ENCODE measurements at places on chromosomes 5 and 9.

GRCh38 chr5:36611520-36612274 is 5.3 kb downstream of the SLC1A3 start:
- DNase-seq: no peak

DNA sequence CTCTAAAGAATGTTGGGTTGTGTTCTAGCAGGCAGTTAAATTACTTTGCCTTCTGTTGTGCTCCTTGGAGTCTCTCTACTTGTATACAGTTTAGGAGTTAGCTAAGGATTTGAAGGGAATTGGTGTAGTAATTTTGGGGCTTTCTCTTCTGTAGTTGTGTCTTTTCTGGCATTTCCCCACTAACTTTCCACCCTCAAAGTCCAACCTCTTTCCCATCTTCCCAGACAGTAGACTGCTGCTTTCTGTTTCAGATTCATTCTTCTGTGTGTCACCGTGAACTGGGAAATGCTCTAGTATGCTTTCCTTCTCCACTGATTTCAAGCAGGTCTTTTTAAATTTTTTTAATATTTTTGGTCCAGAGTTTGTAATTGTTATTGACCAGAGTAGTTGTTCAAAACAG is 4.5 kb upstream of the ANGPTL2 start:
- DNase-seq: no peak

DNA sequence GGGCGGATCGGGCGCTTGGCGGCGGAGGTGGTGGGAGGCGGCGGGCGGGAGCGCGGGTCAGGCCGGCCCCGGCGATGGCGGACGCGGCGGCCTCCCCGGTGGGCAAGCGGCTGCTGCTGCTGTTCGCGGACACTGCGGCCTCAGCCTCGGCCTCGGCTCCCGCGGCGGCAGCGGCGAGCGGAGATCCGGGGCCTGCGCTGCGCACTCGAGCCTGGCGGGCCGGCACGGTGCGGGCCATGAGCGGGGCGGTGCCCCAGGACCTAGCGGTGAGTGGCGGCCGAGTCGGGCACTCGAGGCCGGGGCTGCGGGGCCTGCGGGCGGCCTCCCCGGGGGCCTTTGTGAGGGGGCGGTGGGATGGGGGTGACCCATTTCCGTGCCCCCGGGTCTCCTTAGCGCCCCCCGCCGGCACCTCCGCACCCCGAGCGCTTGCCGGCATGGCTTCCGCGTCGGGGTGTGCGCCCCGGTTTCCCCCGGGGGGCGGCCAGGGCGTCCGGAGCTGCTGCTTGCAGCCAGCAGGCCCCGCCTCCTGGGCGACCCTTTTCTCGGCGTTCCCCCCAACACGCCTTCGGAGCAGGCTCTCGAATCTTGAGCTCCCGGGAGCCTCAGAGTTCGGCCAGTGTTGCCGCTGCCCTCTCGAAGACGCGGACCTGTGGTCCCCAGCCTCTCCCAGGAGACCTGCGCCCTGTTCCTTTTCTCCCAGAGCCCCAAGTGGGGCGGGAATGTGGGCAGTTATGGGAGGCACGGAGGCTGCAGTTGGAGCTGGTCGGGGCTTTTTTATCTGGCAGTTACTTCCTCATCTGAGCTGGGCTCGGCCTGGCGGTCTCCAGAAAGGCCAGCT is 456 bp downstream of the KDM3B start:
- peak; percentile 73 for DNase-seq

DNA sequence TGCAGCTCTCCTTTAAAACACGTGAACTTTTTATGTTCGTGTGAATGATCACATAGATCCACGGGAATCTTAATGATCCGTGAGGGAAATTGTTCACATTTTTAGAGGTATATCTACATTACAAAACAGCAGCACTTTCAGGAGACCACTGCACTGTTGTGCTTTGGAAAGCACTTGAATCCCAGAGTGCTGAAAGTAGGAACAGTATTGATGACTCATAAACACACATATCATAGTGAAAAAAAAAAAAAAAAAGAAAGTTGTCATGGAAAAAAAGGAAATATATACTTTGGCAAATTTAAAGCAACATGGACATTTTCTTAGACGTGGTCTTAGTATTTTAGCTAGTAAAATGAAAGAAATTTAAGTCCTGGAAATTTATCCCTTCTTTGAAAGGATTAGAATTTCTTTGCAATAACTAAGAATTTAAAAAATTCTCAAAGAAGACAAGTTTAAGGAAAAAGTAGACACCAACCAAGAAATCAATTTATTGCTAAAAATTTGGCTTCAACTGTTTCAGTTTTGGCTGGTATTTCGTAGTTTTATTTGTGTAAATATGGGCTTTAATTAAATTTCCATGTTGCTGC is 55.4 kb downstream of the ADGRV1 start:
- DNase-seq: no peak

GRCh38 chr5:178231539-178232123 is 971 bp downstream of the PHYKPL start:
- no peak for DNase-seq

DNA sequence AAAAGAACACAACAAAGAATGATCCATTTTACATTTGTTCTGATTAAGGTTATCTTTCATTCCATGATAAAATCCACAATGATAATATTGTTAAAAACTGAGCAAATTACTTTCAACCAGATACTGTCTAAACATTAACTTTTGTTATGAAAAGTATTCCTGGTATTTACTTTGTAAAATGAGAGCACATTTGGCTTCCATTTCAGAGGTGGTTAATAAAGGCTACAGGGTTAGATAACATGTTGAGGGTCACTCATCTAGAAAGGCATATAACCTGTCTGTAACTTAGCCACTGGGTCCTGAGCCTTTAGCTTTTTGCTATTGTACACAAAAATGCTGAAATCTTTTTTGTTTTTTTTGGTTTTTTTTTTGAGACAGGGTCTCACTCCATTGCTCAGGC is 99.3 kb downstream of the ANXA2R start:
- no peak for DNase-seq

DNA sequence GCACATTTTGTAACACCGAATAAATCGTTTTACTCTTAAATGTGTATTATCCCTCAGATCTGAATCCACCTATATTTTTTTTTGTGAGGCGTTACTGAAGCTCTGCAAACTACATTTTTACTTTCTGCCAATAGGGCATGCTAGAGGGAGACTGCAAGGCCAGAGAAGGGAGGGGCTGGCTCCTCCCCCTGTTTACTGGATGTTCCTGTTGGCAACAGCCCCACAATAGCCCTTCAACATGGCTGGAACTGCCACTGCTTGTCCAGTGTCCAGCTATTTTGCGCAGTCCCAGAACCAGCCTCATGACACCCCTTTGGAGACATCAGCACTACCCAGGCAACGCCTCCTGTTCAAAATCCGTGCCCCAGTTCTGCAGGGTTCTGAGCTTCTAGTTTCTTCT is 85.4 kb upstream of the MIER3 start:
- no peak for DNase-seq

DNA sequence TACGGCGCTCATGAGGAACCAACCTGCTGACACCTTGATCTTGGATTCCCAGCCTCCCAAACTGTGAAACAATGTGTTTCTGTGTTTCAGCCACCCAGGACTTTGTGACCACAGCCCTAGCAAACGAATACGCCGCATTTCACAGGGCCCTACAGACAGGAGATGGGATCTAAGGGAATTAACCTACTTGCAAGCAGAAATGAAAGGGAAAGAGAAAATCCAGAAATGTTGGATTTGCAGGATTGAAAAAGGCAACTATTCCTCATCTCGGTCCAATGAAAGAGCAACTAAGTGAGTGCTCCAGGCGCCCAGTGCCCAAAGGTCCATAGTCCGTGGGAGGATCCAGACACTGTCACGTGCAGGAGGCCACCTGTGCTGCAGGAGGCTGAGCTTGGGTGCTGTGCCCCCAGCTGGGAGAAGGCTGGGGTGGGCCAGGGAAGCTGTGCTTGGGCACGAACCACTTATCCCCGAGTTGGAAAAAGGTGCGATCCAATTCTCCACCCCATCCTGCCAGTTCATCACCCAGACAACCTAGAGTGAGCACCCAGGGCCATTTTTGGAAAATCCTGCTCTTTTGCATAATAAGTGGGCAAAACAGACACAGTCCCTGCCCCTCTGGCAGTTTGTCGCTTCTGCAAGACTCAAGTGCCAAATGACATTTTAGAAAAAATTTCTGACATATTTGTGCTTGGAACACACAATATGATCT is 177.9 kb downstream of the C9orf50 start:
- DNase-seq: no peak

DNA sequence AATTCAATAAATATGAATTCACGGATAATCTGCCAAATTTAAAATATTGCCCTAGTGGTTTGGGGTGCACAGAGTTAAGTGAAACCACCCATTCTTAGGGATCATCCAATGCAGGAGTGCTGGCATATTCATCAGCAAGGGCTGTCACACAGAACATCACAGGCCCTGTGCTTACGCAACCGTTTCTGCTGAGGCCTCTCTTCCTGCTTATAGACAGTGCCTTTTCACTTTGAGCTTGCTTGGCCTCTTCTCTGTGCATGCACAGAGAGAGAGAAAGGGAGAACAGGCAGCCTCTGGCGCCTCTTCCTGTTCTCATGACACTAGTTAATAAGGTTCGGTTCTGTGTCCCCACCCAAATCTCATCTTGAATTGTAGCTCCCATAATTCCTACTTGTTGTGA is 366.3 kb downstream of the ICE1 start:
- no peak for DNase-seq

DNA sequence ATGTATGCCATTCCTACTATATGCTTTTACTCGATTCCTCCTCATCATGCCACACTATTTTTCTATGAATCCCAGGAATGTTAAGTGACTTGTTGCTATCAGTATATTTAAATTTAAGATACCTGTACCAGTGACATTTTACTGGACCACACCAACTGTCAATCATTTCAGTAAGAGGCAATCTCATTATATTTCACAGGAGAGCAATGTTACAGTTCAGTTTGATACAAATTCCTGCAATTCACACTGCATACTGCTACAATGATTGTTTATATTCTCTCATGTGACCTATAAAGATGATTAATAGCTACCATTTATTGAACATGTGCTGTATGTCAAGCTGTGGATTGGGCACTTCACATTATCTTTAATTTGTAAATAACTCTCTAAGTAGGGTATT is 30.0 kb downstream of the SPEF2 start:
- DNase-seq: no peak

- DNase-seq: no peak
Observed at GRCh38 chr5:13944560-13945199, at the start of gene DNAH5. Gene DNAH5 (minus strand): TSS chr5:13944688. CDS start chr5:13944438, 250 bp downstream.

DNA sequence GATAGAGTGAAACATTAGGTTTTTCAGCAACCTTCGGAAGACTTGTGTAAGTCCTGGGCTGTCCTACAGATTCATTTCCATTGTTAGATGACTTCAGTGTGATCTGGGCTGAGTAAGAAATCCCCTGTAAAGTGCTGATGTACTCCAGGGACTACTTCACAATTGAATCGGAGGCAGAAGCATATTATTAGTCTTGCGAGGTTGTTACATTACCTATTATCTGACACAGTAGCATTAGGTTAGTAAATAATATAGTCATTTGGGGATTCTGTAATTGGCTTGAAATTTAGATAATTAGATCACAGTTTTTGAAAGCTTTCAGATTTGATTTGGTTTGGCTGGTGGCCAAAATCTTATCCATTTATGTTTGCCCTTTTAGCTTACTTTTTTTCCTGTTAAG is 62.4 kb downstream of the DMRT1 start:
- no peak for DNase-seq

- DNase-seq: no peak
Observed at GRCh38 chr9:99712214-99712613, 109.5 kb upstream of the NR4A3 start.

DNA sequence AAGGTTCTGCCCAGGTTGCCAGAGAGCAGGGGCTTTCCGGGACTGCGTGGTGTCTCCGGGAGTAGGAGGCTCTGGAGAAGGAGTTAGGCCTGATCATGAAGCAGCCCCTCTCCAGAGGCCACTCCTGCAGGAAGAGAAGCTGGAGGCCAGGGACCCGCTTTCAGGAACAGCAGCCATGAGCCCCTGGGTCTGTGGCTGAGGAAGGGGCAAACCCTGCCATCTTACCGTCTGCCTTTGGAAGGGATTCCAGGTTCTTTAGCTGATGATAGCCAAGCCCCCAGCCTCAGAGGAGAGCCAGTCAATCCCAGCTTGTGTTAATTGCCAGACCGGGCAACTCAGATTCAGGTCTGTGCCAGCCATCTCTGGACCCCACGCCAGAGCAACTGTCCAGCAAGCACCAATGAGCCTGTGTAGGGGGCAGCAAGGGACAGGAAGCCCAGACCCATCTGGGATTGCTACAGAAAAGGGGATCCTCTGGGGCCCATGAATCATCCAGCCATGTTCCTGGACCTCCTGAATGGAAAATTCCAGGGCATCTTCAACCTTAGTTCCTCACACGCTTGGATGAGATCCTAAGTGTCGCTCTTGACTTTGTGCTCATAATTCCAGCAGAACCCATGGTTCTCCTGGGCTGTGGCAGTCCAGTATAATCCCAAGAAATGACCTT is 42.7 kb upstream of the MVB12B start:
- DNase-seq: no peak

DNA sequence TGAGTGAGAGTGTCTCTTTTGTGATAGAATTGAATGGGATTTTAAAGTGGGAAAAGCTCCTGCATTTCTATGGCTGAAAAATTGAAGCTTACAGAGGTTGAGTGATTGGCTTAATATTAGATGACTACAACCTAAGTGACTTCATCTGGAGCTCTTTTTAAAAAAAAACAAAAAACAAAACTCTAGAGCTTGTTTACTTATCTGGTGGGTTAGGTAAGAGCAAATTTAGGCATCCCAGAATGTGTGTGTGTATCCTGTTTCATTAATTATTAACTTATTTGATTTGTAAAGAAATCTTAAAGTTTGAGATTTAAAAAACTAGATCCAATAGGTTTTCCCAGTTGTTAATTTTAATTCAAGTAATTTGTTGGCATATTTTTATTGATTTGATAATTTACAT is 60.1 kb downstream of the SCAMP1 start:
- no peak for DNase-seq

- DNase-seq: no peak
Observed at GRCh38 chr5:171449426-171449825, 30.0 kb downstream of the FGF18 start.

DNA sequence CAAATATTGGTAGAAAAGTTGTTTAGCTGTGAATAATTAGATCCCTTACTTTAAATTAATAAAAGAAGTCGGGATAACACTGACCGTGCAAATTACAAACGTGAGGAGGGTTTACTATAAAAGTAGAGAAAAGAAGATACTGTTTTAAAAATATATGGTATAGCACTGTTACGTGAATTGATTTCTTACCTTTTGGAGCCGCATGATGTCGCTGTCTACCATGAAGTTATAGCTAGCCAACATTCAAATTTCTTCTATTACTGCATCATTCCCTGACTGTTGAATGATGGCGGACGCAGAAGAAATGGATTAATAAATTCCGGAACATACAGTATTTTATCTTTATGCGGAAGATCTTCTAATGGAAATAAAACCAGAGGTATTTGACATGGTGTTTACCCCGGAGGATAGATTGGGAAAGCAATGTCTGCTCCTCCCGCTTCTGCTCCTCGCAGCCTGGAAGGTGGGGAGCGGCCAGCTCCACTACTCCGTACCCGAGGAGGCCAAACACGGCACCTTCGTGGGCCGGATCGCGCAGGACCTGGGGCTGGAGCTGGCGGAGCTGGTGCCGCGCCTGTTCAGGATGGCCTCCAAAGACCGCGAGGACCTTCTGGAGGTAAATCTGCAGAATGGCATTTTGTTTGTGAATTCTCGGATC is at the start of gene PCDHA6:
PCDHA6 (plus strand) TSS at position 257 of the 658 bp plus-strand sequence; CDS start at position 389, 132 bp downstream.
- DNase-seq: no peak

- no peak for DNase-seq
Observed at GRCh38 chr9:124366476-124367220, 48.6 kb downstream of the PSMB7 start.
